ENCODE measurements at places on chromosomes 6 and 20.
A peak's percentile ranks its signal among the peaks of the same experiment; 100 is the strongest.

GRCh38 chr20:63497946-63498935 is 642 bp downstream of the EEF1A2 start:
- peak; percentile 73 for DNase-seq

DNA sequence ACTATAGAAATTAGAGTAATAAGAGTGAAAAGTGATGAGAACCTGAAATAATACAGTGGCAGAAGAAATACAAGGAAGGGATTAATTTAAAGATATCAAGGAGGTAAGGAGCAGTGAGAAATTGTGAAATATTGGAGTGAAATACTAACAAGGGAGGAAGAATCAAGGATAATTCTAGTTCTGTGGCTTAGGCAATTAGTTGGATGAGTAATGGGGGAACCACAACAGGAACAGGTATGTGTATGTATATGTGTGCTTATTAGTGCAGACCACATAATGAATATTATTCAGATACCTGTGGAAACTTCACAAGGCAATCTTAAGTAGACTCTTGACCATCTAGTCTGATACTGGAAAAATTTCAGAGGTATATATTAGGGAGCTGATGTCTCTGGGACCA is 143.3 kb downstream of the TINAG start:
- DNase-seq = no peak

DNA sequence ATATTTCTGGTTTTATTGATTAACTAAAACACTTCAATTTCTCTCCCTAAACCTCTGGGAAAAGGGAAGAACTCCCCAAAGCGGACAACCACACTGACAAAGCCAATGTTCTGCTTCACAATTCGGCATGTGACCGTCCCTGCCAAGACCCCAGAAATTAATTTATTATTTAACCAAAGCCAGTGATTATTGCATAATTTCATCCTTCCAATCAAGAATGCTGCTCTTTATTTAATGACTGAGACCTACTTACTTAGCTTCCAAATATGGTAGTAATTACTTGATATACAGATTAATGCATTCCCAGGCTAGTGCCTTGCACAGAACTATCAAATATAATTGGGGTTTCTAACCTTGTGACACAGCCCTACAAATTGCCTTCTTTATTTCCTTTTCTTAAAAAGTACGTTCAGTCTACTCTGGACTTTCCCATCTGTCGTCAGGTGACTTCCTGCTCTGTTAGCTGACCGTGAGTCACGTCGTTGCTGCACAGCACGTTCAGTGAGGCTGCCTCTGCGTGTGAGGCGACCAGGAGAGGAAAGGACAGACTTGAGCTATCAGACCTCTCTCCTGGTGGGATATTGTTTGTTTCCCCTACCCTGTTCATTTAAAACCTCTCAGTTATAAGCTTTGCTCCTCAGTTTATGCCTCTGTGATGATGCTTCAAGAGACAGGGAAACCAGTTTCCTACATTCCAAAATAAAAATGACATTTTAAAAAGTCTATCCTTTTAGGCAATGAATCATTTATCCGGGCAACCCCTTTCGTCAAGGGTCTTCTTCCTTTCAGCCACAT is 55.7 kb upstream of the TNFAIP3 start:
- peak; percentile 80 for DNase-seq

DNA sequence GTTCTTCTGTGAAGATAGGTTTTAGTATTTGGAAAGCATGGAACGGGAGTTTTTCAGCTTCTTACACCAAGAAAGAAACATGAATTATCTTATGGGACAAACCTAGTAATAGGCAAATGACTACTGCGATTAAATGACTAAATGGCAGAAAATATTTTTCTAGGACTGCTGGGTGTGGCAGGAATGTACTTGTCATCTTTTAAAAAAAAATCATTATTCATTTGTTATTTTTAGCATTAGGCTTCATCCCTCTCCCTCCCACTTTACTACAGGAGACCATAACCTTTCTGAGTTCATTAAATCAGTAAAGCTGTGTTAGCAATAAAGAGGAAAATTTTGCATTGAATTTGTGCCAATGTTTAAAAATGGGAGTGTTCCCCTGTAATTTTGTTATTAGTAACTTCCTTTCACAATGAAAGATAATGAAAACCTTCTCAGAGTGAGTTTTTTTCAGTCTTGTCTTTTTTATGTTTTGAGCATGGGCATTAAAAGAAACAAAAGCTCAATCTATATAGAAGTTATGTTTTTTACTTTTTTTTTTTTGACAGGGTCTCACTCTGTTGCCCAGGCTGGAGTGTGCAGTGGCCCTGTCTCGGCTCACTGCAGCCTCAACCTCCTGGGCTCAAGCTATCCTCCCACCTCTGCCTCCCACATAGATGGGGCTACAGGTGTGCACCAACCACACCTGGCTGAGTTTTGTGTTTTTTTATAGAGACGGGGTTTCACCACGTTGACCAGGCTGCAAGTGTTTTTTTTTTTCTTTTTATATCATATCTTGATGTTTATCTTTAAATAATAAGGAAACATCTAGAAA is 105.6 kb upstream of the CLDN20 start:
- DNase-seq = peak; percentile 73

- DNase-seq = peak; percentile 57
Measured at GRCh38 chr6:111478749-111479148, 4.3 kb downstream of the REV3L start.

DNA sequence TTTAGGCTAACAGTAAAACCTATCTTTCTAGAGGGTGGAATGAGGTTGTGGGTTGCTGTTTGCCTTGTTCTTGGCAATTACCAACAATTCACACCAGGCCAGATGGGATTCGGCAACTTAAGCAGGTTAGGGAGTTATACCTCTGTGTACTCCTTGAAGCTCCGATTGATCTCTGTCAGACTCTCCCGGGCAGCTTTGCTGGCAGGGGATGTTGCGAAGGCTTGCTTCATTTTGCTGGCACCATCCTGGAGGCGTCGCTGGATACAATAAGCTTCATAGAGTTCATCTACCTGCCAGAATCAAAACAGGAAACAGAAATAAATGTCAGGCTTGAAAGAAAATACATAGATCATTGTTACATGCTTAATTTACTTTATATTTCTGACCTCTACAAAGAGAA is 66.4 kb upstream of the ARMH2 start:
- DNase-seq = no peak

- no peak for DNase-seq
Measured at GRCh38 chr6:40798069-40798770, 211.1 kb upstream of the LRFN2 start.

GRCh38 chr6:36631326-36632011 is 37.3 kb downstream of the SRSF3 start:
- DNase-seq = no peak

GRCh38 chr6:127058027-127058426 is 60.4 kb upstream of the RSPO3 start:
- peak; percentile 7 for DNase-seq

- peak; percentile 41 for DNase-seq
Measured at GRCh38 chr6:139520321-139520768, 145.9 kb upstream of the CITED2 start.

- DNase-seq = peak; percentile 58
Measured at GRCh38 chr6:37698264-37699137, 818 bp upstream of the MDGA1 start.

DNA sequence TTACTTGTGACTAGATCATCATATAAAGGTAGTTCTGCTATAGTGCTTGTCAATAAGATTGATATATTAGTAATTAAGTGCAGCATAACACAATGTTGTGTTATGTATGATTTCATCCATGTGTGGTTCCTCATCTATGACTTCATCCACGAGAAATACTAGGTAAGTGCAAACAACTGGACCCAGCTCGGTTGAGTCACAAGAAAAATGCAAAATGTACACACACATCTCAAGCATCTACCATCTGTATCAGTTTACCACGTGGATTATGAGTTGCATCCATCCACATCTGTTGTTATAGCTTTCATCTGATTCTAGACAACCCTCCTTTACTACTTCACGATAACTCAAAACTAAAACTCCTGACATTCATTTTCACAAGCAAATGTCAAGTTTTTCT is 517.0 kb upstream of the CITED2 start:
- no peak for DNase-seq

DNA sequence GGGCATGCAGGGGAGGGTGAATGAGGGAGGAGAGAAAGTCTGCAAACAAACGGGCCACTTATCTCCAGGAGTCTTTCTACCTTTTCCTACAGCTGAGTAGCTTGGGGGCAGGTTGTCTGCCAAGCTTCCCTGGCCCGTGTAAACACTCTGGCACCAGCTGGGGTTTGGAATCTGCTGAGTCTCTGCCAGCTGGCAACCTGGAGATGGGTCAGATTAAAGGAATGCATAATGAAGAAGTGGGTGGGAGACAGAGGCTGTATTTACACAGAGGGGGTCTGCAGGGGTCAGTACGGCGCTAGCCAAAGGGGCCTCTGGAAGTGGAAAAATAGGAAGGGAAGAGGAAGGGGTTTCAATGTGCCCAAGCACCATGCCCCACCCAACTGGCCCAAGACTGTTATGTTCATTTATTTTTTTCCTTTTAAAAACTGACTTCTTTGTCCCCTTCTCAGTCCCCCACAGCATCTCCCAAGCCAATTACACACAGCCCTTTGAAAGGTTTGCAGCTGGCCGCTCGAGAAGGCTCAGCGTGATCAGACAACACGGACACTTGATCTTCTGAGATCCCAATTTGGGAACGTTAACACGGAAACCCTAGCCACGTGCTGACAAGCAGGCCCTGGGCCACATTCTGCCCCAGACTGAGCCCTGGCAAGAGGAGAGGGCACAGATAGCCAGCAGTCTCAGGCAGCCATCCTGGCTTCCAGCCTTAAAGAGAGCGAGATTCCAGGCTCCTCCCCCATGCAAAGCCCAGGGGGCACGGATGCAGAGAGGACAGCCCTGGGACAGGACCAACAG is 25.2 kb downstream of the TRAM2 start:
- peak; percentile 91 for DNase-seq

- DNase-seq = no peak
Measured at GRCh38 chr6:150981095-150981494, 115.6 kb downstream of the MTHFD1L start.

GRCh38 chr20:33433465-33434234 is 9.9 kb downstream of the SNTA1 start:
- no peak for DNase-seq

DNA sequence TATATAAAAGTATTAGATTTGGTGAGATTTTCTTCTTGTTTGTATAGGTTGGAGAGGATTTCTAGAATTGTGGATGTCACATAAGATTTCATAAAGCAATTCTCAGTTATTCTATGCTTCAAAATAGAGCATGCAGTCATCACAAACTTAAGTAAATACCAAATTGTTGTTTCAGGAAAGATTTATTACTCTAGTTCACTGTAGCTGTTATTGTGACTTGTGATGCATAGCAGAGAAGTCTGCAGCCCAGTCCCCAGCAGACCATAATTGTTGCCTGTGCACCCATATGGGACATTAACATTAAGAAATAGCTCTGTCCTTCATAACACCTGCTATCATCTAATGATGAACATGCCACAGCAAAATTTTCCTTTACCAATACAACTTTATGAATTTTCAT is 228.0 kb upstream of the FAM83B start:
- DNase-seq = no peak

DNA sequence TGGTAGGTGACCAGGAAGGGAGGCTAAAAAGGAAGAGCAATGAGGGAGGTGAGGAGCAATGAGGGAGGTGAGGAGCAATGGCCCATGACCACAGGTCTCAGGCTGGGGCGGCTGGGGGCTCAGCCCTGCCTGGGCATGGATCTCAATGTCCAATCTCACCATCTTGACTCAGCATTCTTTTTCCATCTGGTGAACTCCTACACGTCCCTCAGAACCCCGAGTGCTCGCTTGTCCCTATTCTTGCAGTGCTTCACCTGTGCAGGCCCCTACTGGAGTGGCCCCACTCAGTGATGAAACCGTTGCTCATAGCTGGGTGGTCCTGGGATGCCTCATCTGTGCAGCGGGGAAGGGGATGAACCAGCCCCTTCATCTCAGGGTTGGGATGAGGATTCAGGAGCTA is 16.9 kb upstream of the RBBP8NL start:
- no peak for DNase-seq

- no peak for DNase-seq
Measured at GRCh38 chr6:70657706-70658105, 10.0 kb upstream of the SMAP1 start.

DNA sequence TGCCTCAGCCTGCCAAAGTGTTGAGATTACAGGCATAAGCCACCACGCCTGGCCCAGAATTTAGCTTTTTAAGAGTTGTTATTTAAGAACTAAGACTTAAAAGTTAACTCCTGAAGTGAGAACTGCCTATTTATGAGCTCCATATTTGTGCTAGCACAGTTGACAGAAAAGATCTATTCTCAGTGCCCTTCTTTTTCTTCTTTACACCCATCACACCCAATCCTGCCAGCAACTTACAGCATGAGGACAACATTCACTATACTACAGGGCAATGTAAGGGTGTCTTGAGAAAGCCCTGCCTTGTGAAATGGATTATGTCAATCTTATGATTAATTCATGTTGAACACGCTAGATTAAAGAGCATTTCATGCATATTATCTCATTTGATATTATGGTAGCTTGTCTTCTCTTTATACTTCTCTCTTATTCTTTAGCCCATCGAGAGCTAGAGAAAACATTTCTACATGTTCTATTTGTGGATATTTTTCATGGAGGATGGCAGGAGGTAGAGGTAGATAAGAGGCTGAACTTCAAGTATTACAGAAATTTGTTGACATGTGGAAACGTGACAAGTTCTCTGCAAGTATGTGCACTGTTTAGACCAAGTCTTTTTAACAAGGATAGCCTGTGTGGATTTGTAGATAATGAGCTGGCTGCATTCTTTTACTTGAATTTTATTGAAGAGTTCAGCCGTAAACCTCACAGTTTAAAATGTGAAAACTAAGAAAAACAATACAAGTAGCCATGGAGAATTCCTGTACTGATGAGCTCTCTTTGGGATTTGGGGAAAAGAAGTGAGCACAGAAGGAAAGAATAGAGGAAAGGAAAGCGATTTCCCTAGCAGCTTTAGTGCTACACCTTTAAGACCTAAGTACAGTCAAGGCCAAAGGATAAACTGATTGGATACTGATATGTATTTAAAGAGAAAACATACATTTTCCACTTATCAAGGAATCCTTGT is 212.2 kb downstream of the ARHGAP18 start:
- no peak for DNase-seq

- DNase-seq = peak; percentile 73
Measured at GRCh38 chr6:55276745-55277530, 50.3 kb upstream of the GFRAL start.

- DNase-seq = peak; percentile 78
Measured at GRCh38 chr6:17281100-17281496, at the start of gene RBM24. RBM24 (plus strand) TSS chr6:17281361; CDS start chr6:17281582, 221 bp downstream.

DNA sequence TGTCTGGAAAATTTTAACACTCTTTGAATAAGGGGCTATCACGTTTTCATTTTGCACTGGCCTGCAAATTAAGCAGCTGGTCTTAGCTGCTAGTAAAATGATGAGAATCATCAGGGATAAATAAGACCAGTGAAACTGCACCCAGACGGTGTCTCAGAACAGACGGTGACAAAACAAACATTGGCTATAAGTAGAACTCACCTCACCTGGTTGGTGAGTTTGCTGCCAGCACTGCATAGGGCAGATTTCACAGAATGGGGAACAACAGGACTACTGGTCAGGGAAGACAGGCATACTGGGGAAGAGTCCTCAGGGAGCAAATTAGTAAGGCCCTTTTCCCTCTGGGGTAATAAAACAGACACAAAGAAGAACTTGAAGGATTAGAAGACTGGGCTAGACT is 175.9 kb upstream of the CITED2 start:
- no peak for DNase-seq

- DNase-seq = no peak
Measured at GRCh38 chr6:42259841-42260395, 42.3 kb upstream of the MRPS10 start.

GRCh38 chr6:129500958-129501739 is 208.8 kb downstream of the ARHGAP18 start:
- peak; percentile 91 for DNase-seq

All from PC-3 (cell line).